Activated naive CD8-positive, alpha-beta T cell treated with anti-CD3 and anti-CD28 coated beads, Interleukin-2, amount 10 ng/mL, durations not matched to agents 7 days and 5 days (primary cell): ENCODE measurements at places on chromosomes 6 and 20. TPM values are rescaled to one million over a fixed set of nuclear protein-coding genes. Genes with fewer than 3 reads are reported as not detected.

DNA sequence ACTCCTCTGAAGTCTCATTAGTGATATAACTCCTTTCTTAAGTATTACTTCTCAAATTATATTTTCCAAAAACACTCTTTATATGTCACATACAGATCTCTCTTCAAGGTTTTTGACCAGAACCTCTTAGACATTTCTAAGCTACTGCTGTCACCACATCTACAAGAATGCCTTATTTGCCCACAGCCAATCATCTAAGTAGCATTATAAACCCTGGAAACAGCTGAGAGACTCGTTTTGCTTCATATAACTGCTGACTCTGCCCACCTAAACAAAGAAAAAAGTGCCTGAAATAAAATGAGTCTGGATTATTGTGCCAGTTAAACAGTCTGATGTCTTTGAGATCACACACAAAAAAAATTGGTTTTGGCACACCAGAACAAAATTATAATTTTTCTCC is 165.9 kb downstream of the COL9A1 start:
- no peaks in the 10 kb centered on the region for H3K36me3 ChIP-seq
- no peak overlapping the region for H3K4me3 ChIP-seq
- H3K27me3 ChIP-seq: peaks cover 8% of the 10 kb centered on the region
- H3K4me1 ChIP-seq: no peaks in the 10 kb centered on the region

- H3K4me1 ChIP-seq: peaks cover 3% of the 10 kb centered on the region
- H3K4me3 ChIP-seq: no peak overlapping the region
- peaks cover 4% of the 10 kb centered on the region for H3K27me3 ChIP-seq
- no peak for DNase-seq
Measured at GRCh38 chr20:52290569-52290968, 99.0 kb upstream of the ZFP64 start.

- no peak overlapping the region for H3K27ac ChIP-seq
- H3K4me1 ChIP-seq: no peaks in the 10 kb centered on the region
- DNase-seq: no peak
- no peaks in the 10 kb centered on the region for H3K27me3 ChIP-seq
- no peak overlapping the region for H3K4me3 ChIP-seq
Measured at GRCh38 chr6:124434421-124434820, 527.8 kb upstream of the RNF217 start.

GRCh38 chr6:57224769-57225515 is 2.8 kb upstream of the RAB23 start:
- DNase-seq: no peak
- no peak overlapping the region for H3K27ac ChIP-seq
- H3K4me1 ChIP-seq: peaks cover 6% of the 10 kb centered on the region
- peaks cover 1% of the 10 kb centered on the region for H3K36me3 ChIP-seq
- peaks cover 38% of the 10 kb centered on the region for H3K27me3 ChIP-seq

- peaks cover 4% of the 10 kb centered on the region for H3K36me3 ChIP-seq
- H3K4me1 ChIP-seq: peaks cover 12% of the 10 kb centered on the region
- H3K4me3 ChIP-seq: peak overlapping the region; percentile 31
- H3K27ac ChIP-seq: peak overlapping the region; percentile 24
- no peak for DNase-seq
Measured at GRCh38 chr6:137389150-137389704, 105.0 kb downstream of the OLIG3 start.

DNA sequence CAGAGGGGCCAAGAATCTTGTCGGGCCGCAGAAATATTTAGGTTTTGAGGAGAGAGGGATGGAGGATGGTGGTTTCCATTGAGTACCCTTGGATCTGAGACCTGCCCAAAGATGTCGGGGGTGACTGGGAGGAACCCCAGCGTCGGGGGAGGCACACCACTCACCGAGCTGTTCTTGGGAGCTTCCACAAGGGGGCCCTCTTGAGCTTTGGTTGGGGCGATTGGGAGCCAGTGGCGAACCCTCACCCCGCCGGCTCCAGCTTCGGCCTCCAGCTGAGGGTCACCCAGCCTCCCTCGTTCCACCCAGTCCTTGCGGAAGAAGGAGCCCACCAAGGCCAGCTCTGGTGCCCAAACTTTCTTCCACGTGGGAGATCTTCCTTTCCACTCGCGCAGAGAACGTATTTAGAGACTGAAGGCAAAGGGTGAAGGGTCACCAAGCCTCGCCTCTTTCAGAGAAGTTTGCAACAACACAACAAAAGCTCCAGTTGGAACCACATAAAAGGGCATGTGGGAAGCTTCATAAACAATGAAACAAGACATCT is 33.6 kb downstream of the APCDD1L start:
- H3K36me3 ChIP-seq: no peaks in the 10 kb centered on the region
- H3K27me3 ChIP-seq: peaks cover 14% of the 10 kb centered on the region
- DNase-seq: peak; percentile 54
- peaks cover 2% of the 10 kb centered on the region for H3K4me1 ChIP-seq

Gene FHL5
- not detected for total RNA-seq

DNA sequence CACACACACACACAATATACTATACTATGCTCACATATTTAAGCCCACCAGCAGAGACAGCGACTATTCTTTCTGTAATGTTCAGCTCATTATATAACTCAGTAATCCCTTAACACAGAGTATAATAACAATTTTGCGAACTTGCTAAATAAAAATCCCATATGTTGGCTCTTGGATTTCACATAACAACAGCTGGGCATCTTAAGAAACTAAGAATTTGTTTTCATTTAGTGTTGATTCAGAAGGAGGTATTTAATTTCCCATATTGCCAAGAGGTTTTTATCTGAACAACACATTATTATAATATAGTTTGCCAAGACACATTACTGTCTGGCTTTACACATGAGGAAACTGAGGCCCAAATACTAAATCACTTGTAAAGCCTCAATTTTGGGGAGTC is 7.4 kb downstream of the ECT2L start:
- H3K4me3 ChIP-seq: no peak overlapping the region
- no peaks in the 10 kb centered on the region for H3K4me1 ChIP-seq
- H3K36me3 ChIP-seq: no peaks in the 10 kb centered on the region
- no peak for DNase-seq
- H3K27ac ChIP-seq: no peak overlapping the region

DNA sequence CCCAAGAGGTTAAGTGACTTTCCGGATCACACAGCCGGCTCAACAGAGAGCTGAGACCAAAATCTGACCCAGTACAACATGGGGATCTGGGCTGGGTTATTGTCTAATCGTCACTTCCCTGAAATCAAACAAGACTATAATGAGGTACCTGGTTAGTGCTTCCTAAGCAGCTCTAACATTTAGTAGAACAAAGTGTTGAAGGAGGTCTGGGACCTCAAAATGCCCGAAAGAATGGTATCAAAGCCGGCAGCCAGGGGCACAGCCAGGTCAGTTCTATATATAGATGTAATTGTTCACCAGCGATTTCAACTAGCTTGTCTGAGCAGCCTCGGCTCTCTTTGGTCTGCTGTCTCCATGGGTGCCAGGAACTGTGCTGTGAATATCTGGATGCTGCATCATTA is 245.5 kb upstream of the ECI2 start:
- no peak overlapping the region for H3K27ac ChIP-seq
- H3K36me3 ChIP-seq: no peaks in the 10 kb centered on the region
- H3K4me1 ChIP-seq: no peaks in the 10 kb centered on the region
- no peaks in the 10 kb centered on the region for H3K27me3 ChIP-seq
- DNase-seq: no peak
- no peak overlapping the region for H3K4me3 ChIP-seq

Gene LPIN3
- total RNA-seq: 2.2 TPM

Gene FRK
- 0.06 TPM for total RNA-seq

Gene XPO5
- 47.0 TPM for total RNA-seq

DNA sequence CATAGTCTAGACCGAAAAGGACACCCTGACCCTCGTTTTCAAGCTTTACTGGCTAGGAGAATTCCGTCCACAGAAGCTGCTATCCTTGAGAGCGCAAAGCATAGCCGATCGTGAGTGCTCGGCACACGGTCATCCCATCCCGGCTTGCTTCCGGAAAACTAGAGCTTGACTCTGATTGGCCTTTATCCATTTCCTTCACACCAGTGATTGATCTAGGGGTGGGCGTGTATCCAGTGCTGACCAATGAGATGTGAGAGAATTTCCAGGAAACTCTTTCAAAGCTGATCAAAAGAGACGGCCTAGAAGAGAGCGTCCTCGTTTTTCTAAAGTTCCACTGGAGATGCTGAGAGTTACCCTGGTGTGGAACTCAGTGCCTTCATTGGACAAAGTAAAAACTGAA is 41.0 kb upstream of the NFATC2 start:
- no peak overlapping the region for H3K4me3 ChIP-seq
- DNase-seq: no peak
- H3K27ac ChIP-seq: no peak overlapping the region
- peaks cover 7% of the 10 kb centered on the region for H3K4me1 ChIP-seq
- H3K36me3 ChIP-seq: peaks cover 3% of the 10 kb centered on the region
- H3K27me3 ChIP-seq: peaks cover 4% of the 10 kb centered on the region

DNA sequence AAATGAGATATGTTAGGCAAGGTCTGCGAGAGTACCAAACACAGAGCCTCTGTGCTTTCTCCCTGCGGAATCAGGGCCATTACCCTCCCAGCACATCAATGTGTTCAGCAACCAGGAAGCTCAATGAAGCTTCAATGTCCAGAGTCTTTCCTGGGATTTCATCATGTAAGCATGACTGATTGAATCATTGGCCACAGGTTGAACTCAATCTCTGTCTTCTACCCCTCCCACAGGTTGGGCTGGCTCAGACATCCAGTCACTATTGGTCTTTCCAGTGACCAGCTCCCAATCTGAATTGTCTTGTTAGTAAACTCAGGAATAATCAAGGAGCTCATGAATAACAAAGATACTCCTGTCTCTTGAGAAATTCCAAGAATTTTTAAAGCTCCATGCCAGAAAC is 2.7 kb upstream of the DTD1 start:
- H3K4me3 ChIP-seq: no peak overlapping the region
- DNase-seq: no peak
- no peaks in the 10 kb centered on the region for H3K36me3 ChIP-seq

DNA sequence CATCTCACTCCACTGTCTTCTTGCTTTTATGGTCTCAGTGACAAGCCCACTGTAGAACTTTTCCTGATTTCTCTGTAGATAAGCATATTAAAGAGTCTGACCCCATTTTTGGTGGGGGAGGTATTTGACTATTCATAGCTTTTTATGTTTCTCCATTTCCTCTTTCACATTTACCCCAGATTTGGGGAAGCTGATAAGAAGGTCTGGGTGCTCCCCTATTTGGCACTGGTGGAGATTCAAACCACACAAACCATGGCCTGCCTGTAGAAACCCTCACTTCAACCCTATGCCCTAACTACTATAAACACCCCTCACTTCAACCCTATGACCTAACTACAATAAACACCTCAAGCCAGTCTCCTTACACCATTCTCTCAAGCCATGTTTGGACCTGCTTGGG is 196.2 kb upstream of the SYNDIG1 start:
- peaks cover 23% of the 10 kb centered on the region for H3K4me1 ChIP-seq
- peaks cover 10% of the 10 kb centered on the region for H3K36me3 ChIP-seq
- no peak for DNase-seq
- no peak overlapping the region for H3K27ac ChIP-seq
- peaks cover 19% of the 10 kb centered on the region for H3K27me3 ChIP-seq

DNA sequence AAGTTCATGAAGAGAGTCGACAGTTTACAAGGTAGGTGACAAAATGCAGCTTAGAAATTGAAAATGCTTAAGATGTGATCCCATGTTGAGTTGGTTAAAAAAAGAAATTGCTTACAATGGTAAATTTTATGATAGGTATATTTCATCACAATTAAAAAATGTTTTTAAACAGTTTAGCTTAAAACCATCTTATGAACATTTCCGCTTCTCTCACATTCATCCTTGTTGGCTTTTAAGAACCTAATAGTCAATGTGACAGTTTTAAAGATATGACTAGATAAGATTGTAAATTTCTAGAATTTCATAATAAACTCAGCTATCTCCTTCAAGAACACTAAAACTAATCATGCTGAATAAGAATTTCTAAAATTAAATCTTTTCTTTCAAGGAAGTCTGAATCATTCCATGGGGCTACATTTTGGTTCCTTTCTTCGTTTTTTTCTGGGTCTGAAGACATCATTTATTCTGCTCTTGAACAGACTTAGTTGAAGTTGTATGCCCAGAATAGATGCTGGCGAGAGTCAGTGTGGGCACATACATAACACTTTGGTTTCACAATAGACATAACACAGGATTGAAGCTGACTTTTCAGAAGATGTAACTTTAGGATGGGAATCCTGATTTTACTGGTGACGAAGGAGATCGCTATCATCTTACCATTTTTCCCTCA is 35.9 kb upstream of the LTV1 start:
- no peak for DNase-seq
- H3K4me1 ChIP-seq: peaks cover 12% of the 10 kb centered on the region
- H3K4me3 ChIP-seq: no peak overlapping the region
- no peak overlapping the region for H3K27ac ChIP-seq
- H3K36me3 ChIP-seq: peaks cover 19% of the 10 kb centered on the region

DNA sequence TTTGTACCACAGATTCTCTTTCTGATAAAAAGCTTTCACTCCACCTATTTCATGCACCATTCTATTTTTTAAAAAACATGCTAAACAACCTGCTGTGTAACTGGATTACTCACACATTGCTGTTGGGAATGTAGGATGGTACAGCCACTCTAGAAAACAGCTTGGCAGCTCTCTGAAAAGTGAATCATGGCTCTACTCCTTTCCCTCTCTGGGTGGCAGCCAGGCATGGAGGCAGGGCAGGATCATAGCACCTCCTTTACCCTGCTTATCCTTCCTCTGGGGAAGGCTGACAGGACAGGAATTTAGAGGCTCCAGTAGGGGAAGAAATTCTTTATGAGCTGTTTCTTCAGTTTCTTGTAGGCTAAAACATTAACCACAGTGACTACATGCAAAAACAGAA is 6.7 kb upstream of the VNN2 start:
- peaks cover 23% of the 10 kb centered on the region for H3K4me1 ChIP-seq
- no peak overlapping the region for H3K27ac ChIP-seq
- H3K27me3 ChIP-seq: no peaks in the 10 kb centered on the region
- H3K36me3 ChIP-seq: peaks cover 8% of the 10 kb centered on the region

Gene SIRPD
- total RNA-seq: 0.31 TPM

Gene TMEM217
- total RNA-seq: 2.0 TPM

GRCh38 chr6:139490482-139490881 is 116.0 kb upstream of the CITED2 start:
- H3K4me3 ChIP-seq: no peak overlapping the region
- H3K36me3 ChIP-seq: peaks cover 4% of the 10 kb centered on the region
- H3K27ac ChIP-seq: peak overlapping the region; percentile 1

Gene TBC1D32
- 13.1 TPM for total RNA-seq

Gene HAO1
- not detected for total RNA-seq

DNA sequence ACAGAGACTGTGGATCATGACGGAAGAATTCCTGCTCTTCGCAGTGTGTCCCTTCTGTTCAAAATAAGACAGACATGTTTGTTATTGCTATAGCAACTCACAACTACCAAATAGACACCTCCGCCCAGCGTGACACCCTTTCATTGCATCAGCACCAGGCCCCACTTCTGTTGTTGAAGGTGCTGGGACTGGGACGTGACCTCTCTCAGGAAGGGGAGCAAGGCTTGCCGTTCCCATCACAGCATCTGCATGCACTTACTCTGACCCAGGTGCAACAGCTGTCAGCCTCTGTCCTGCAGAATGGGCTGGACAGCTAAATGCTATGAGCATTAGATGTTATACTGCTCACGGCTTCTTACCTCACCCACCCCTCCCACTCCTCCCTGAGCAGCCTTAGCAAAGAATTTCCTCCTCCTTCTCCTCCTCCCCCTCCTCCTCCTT is 94.1 kb downstream of the DACT2 start:
- H3K4me1 ChIP-seq: no peaks in the 10 kb centered on the region
- no peak for DNase-seq
- no peak overlapping the region for H3K4me3 ChIP-seq
- H3K36me3 ChIP-seq: no peaks in the 10 kb centered on the region
- no peak overlapping the region for H3K27ac ChIP-seq
- peaks cover 7% of the 10 kb centered on the region for H3K27me3 ChIP-seq

GRCh38 chr20:57544838-57545564 is 15.9 kb upstream of the PCK1 start:
- peaks cover 6% of the 10 kb centered on the region for H3K27me3 ChIP-seq
- no peaks in the 10 kb centered on the region for H3K36me3 ChIP-seq
- no peaks in the 10 kb centered on the region for H3K4me1 ChIP-seq
- no peak for DNase-seq
- H3K27ac ChIP-seq: no peak overlapping the region
